T-cell (primary cell): ENCODE measurements at places on chromosomes 3 and 15.

DNA sequence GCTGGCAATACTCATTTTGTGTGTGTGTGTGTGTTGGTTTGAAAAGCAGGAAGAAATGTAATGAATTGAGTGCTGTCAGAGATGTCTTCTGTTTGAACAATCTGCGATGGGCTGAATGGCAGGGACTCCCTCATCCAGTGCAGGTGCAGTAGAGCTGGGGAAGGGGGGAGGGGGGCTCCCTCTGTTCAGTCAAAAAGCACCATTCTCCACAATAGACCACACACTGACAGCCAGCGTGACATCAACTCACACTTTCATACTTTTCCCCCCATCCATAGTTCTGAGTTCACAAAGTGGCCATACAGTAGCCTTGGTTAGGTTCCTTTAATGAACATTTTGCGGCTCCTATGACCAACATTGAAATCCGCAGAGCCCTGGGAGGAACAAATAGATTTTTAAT is 10.4 kb downstream of the SOX2 start:
- DNase-seq = no peak

DNA sequence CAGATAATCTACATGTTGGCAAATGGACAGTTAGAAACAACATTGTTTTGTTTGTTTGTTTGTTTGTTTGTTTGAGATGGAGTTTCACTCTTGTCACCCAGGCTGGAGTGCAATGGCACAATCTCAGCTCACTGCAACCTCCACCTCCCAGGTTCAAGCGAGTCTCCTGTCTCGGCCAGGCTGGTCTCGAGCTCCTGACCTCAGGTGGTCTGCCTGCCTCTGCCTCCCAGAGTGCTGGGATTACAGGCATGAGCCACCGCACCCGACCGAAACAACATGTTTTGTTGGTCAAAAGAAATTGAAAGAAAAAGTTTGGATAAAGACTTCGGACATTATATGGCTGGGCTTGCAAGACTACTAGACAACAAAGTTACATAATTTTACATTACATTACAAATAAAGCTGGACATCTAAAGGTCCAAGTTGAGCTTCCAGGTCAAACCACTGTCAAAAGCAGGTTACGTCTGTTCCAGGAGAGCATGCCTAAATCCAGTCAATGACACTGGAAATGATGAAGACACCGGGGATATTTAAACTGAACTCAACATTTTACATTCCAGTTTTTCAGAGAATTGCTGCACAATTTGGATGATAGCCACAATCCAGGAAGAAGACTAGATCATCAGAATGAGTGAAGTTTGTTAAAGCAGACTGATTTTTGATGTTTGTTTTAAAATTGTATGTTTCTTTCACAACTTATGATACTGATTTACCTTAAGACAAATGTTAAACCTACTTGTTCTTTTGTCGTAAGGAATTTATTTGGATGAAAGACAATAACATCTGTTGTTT is 18.6 kb downstream of the SERP1 start:
- DNase-seq = no peak

DNA sequence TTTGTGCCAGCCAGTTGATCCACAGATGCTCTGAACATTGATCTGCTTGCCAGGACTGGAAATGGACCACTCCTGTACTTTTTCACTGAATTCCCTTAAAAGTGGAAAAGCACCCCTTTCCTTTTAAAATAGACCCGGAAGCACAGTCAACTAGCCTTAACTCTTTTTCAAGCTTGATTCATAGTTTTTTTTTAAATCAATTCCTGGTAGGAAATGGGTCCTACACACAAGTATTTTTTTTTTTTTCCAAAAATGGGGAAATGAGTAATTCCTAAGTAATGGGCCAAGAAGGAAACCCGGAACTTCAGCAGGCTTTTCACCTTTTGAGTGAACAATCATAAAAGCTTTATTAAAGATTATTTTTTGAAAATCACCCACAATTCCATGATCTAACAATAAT is 234.4 kb upstream of the ADAMTS9 start:
- DNase-seq = no peak

- DNase-seq = no peak
Measured at GRCh38 chr15:90418627-90419026, 30.6 kb downstream of the IQGAP1 start.

- no peak for DNase-seq
Measured at GRCh38 chr3:52507359-52507758, 12.2 kb downstream of the STAB1 start.
